ENCODE measurements at places on chromosomes 6 and 20.

GRCh38 chr6:24431045-24431451 is 28.3 kb downstream of the MRS2 start:
- no peak for DNase-seq

GRCh38 chr20:49270736-49271135 is 7.1 kb downstream of the ZNFX1 start:
- DNase-seq = no peak

- DNase-seq = no peak
These were observed 23.4 kb downstream of the KCNS1 start for GRCh38 chr20:45077559-45077958.

DNA sequence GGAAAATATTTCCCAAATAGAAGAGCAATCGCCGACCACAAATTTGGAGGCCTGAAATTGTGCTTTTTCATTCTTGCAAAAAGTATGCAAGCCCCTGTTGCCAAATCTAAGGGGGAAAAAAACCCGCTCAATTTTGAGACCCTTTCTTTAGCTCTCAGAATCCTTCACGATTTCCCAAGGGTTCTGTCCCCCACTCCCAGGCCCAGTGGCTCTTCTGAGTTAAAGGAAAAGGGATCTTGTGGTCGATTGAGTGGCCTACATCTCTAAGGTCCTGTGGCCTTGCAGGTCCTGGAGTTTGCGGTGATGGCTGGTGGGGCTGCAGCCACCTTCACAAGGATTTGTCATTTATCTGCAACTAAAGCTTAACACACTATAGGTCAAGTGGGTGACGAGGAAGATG is 1.8 kb downstream of the PAX1 start:
- DNase-seq = no peak

- no peak for DNase-seq
These were observed 926 bp downstream of the MYLIP start for GRCh38 chr6:16129623-16130401.

GRCh38 chr6:159761129-159761872 is 544 bp upstream of the ACAT2 start:
- peak; percentile 3 for DNase-seq

GRCh38 chr6:10431423-10432164 is 16.7 kb upstream of the TFAP2A start:
- DNase-seq = no peak

GRCh38 chr20:38023181-38024001 is 9.9 kb downstream of the TTI1 start:
- DNase-seq = no peak

DNA sequence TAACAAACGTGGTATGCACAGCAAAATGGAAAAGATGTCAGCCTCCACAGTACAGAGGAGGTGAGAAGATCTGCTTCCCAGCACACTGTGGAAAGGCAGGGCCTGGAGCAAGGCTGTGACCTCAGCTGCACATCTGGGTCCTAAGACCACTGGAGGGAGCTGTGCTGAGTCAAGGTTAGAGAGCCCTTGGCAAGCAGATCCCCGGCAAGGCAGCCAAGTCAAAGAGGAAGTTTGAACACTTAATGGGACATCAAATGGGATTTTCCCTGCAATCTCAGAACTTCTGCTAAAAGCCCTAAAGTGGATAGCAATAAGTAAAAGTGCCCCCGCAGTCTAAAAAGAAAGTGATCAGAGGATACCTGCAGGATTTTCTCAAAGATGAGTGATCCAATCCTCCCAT is 39.5 kb downstream of the UNC5CL start:
- peak; percentile 15 for DNase-seq

- no peak for DNase-seq
These were observed 208.1 kb upstream of the CDYL start for GRCh38 chr6:4568138-4568537.

GRCh38 chr6:139549561-139550070 is 175.2 kb upstream of the CITED2 start:
- DNase-seq = no peak
